ENCODE measurements at places on chromosomes 1 and 21.
A peak's percentile ranks its signal among the peaks of the same experiment; 100 is the strongest.

- DNase-seq, result peak; percentile 9
Measured at GRCh38 chr1:169484101-169484500, 1.6 kb downstream of the SLC19A2 start.

- DNase-seq, result no peak
Measured at GRCh38 chr1:235941876-235942624, 75.3 kb upstream of the LYST start.

- peak; percentile 26 for DNase-seq
Measured at GRCh38 chr1:227790034-227790400, 25.5 kb upstream of the PRSS38 start.

DNA sequence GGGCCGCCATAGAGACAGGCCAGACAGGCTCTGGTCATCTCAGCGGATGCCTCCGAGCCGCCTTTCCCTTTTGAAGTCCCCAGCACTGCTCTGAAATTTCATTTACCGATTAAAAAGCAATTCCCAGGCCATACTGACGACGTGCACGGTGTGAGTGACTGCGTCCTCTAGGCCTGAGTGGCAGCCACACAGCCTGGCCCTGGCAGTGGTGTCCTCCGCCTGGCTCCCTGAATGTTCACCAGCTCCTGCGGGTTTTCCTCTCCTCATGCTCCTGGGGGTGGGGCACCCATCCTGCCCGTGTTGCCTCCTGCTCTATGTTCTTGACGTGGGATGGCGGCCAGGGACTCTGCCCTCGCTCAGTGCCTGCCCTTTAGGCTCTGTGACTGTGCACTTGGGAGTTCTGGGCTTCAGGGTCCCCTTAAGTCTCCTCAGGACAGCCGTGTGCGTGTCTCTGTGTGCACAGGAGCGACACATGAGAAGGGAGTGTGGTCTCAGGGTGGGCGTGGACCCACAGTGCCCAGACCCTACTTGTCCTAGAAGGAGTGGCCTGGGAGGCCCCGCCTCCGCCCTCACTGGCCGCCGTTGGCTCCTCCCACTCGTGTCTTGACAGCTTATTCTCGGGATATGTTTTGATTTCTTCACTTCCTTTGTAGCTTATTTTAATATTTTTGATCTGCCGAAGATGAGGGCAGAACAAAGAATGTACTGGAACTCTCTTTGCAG lies 3.6 kb downstream of the SKI start:
- no peak for DNase-seq

DNA sequence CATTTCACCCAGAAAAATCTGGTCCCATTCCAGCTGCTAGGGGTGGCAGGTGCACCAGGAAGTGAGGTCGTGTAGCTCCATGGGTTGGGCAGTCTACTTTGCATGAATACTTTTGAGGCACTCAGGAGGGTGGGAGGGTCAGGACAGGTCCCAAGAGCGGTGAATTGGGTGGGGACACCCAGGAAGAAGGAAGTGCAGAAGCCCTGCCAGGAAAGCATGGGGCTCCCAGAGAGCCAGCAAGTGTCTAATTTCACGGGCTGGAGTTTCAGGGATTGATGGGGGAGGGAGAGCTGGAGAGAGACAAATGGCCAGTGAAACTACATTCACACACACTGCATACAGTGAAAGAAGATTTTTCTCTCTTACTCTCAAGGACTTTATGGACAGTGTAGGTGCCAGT lies 137.8 kb downstream of the GALNT2 start:
- DNase-seq, result no peak

DNA sequence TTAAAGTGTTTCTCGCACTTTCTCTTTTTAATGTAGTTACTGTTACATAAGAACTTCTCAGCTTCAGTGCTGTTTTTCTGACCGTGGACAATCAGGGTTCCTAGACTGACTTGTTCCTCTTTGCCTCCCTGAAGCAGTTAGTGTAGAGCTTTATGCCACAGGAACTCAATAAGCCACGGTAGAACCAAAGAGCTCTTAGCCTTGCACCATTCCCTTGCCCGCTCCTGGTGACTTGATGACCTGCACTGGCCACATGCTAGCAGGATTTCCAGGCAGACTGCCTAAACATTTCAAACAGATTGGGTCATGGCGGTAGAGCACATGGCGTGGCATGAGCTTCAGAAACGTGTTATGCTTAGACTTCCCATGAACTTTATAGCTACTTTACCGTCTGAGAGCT lies 18.8 kb upstream of the FASLG start:
- DNase-seq, result no peak

DNA sequence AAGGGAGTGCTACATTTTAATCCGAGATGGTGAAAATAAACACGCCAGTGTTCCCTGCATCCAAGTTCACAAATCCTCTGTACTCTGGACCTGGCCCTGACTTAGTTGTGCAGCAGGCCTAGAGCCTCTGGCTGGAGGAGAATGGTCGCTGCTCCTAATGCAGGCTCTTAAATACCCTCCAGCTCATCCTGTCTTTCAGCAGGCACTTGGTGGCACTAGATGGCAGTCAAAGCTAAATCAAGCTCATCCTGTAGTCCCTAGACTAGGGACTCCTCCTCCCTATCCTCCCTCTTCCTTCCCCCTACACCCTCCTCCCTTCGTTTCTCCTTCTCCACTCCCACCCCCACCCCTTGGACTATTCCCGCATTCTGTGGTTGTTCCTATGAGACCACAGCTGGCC lies 41.6 kb upstream of the MTR start:
- peak; percentile 73 for DNase-seq

- peak; percentile 76 for DNase-seq
Measured at GRCh38 chr21:30146558-30147282, 19.9 kb downstream of the CLDN17 start.

DNA sequence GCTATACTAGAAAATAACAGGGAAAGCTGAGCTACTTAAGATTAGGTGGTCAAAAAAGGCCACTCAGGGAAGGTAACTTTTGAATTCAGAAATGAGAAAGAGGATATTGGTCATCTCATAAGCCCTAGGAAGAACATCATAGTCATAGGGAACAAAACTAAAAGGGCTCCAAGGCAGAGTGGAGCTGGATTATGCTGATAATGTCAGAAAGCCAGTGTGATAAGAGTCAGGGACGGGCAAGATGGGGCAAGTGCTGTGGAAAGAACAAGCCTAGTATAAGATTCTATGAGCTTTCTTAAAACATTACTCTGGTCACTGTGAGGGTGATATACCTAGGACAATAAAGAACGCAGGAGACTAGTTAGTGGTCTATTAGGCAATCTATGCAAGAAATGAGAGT lies 106.6 kb downstream of the DUSP10 start:
- DNase-seq, result no peak

DNA sequence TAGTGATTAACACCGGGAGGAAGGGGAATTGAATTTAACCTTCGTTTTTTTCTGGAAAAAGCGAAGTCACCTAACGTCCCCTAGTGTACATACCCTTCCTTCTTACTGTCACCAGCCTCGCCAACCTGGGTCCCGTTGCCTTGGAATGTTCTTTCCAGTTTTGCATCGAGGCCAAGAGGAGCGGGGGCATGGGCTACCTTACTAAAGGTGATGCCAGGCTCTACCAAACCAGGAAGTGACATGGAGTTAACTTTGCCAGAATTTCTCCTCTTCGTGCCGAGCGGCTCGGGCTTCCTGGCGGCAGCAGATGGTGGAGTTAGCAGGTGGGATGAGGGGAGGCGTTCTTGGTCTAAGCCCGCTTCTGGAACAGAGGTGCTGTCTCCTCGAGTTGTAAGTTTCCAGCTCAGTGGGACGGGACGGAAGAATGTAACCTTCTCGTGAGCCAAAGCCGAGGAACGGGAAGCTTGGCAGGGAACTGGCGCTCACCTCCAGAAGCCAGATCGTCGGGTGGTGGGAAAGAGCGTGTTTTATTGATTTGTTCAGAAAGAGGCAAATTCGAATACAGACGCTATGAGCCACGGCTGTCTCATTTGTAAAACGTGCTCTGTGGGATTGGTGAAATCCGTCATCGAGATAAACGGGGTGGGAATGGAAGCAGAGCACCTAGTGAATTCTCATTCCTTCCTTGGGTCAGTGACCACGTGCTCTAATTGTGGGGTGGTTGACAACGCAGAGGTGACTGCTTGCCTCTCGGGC lies 486 bp downstream of the NIPAL3 start:
- DNase-seq, result peak; percentile 35

DNA sequence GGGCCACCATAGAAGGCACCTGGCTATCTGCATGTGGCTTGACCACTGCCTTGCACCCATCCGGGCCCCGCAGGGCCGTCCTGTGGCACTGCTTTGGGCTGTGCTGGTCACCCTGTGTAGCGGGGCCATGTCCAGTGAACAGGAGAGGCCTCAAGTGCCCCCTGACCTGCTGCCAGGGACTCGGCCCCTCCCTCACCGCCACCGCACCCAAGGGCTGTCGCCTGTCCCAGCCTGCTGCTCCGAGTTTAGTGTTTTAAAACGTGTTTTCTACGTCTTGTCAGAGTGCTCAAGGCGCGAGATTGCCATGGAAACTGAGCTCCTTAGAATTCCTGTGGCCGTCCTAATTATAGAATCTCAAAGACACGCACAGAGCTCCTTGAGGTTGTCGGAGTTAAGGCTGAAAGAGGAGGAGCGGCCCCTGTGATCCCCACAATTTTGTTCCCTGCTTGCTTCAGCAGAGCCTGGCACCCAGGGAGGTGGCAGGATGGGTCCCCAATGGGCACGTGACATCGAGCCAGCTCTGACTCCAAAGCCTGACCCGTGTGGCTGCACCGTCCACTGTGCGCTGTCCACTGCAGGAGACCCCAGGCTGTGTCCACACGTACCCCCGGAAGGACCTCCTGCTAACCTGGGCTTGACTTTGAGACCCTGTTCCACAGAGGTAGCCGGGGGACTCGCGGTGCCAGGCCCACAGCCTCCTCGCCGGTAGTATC lies 66.2 kb downstream of the FAAP20 start:
- DNase-seq, result no peak

DNA sequence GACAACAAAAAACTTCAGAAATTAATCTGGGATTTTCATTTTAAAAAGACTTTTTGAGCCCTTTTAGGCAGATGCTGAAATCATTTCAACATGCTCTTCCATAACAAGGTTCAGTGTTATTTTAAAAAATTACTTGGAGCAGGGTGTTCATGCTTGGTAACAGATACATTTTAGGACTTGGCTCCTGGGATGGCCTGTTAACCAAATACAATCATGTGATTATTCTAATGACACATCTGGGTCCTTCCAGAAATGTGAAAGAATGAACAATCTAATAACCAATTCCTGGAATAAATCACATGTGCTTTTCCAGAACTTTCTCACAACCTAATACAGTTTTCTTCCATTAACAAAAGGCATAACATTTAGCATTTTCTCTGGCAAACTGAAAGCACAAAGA lies 379.8 kb upstream of the RUNX1 start:
- DNase-seq, result no peak

DNA sequence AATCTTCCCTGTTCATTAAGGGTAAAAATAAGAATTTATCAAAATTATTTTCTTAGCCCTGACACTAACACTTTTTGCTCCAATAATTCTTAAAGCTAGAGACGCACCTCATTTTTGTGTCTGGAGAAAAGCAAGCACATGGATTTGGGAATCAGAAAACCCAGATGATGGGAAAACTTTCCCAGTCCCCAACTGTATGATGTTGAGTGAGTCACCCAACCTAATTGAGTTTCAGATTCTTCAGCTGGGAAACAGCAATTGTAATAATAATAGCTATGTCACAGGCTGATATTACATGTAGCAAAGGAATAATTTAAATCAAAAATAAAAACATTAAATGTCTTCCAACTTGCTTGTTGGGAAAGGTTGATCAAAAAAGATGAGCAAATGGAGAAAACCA lies 159.0 kb downstream of the MIS18A start:
- DNase-seq, result no peak

DNA sequence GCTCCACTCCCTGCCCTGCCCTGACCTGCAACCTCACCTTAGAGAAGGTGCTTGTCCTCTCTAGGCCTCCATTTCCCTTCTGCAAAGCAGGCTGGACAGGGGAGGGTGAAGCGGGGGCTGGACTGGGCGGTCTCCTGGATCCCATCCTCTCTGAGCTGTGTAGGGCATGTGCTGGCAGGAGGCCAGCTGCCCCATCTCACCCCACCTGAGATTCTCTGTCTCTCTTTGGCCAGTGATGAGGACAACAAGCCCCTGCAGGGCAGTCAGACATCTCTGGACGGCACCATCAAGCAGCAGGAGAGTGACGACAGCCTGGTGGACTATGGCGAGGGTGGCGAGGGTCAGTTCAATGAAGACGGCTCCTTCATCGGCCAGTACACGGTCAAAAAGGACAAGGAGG lies 26.9 kb upstream of the CNTN2 start:
- no peak for DNase-seq

- DNase-seq, result peak; percentile 72
Measured at GRCh38 chr1:107683683-107684082, 281.3 kb downstream of the VAV3 start.

DNA sequence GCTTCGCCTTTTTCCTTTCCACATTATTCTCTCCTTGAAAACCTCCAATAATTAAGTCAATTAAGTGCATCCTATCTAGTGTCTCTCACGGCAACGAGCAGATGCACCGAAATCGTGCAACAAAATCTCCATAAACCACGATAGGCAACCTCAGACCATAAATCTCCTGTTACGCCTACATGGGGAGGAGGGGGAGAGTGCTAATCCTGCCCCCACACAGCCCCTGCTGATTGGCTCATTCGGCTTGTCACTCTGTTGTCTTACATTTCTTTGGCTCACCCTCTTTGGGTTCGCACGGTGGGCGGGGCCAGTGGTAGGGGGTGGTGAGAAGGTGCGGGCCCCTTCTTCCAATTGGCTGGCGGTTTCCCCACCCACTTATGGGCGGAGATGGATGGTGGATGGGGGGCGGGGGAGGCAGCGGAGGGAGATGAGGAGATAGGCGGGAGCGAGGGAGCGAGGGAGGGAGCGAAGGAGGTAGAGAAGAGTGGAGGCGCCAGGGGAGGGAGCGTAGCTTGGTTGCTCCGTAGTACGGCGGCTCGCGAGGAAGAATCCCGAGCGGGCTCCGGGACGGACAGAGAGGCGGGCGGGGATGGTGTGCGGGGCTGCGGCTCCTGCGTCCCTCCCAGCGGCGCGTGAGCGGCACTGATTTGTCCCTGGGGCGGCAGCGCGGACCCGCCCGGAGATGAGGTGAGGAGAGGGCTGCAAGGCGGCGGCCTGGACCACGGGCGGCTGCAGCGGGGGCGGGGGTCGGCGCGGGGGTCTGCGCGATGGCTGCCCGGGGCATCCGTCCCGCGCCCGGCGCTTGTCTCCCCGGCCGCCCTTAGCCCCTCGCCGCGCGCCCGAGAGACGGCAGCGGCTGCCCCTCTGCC lies at the start of gene ITSN1:
TSS of gene ITSN1 (plus strand) at position 475 of the 869 bp plus-strand sequence. CDS start 76,328 bp downstream, outside the sequence.
- peak; percentile 98 for DNase-seq

- no peak for DNase-seq
Measured at GRCh38 chr1:201730611-201731010, 98.3 kb upstream of the IPO9 start.

DNA sequence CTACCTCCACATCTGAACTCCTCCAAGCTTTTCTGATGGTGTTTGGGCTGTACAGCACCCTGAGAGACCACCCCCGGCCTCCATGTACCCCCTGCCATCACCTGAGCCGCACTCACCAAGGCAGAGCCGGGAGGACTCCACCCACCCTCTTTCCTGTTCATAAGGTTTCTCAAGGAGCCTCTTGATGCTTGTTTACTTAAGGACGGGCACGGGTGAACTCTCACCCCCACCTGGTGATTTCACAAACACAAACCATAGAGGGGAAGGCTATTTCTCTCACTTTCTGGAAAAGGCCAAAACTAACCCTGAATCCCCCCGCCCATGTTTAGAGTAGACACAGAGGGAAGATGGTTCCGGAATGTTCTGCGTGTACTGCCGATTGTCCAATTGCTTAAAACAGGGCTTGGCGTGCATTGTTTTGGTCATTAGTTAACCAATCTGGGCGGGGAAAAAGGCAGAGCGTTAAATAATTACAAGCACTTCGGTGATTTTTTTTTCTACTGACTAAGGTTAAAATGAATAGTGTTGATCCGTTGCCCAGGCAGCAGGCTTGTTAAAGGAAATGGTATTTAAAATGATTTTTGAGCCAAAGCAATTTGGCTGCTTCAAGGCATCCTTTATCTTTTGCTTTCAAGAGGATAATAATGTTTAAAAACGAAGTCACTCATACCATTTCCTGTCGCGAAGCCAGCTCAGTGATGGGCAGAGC lies 279.8 kb upstream of the VAMP3 start:
- DNase-seq, result peak; percentile 43
